NCI-H82 (cell line): ENCODE measurements at places on chromosomes 7 and 10.

DNA sequence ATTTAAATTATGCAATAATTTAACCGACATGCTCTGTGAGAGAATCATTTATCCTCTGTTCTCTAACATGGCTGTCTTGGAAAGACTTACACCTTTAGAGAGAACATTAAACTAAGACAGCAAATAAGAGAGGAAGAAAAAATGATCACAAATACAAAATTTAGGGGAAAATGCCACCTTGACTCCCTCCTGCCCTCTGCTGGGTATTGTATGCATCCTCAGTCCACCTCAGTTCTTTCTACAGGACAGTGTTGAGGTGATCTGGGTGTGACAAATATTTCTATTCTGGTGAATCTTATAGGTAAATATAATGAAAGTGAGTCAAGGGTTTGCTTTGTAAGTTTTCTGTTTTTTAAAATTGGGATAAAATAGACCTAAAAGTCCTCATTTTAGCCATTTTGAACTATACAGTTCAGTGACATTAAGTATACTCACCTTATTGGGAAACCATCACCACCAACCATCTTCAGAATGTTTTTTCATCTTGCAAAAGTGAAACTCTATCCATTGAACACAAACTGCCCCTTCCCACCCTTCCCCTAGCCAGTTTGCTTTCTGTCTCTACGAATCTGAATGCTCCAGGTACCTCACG, 61.5 kb upstream of the ELMO1 start:
- peak; percentile 50 for DNase-seq

GRCh38 chr7:37977243-37977642, 56.8 kb downstream of the EPDR1 start:
- DNase-seq = no peak

- DNase-seq = peak; percentile 98
Observed at GRCh38 chr7:1226186-1226901, 6.3 kb upstream of the UNCX start.

DNA sequence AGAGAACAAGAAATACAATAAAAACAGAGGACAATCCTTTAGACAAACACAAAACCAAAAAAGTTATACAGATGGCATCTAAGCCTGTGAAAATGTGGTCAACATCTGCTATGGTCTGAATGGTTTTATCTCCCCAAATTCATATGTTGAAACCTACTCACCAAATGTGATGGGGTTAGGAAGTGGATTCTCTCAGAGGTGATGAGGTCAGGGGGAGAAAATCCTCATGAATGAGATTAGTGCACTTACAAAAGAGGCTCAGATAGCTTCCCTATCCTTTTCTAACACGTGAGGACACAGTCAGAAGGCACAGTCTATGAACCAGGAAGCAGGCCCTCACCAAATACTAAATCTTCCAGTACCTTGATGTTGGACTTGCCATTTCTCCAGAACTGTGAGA, 147.8 kb upstream of the GPR22 start:
- DNase-seq = peak; percentile 90

DNA sequence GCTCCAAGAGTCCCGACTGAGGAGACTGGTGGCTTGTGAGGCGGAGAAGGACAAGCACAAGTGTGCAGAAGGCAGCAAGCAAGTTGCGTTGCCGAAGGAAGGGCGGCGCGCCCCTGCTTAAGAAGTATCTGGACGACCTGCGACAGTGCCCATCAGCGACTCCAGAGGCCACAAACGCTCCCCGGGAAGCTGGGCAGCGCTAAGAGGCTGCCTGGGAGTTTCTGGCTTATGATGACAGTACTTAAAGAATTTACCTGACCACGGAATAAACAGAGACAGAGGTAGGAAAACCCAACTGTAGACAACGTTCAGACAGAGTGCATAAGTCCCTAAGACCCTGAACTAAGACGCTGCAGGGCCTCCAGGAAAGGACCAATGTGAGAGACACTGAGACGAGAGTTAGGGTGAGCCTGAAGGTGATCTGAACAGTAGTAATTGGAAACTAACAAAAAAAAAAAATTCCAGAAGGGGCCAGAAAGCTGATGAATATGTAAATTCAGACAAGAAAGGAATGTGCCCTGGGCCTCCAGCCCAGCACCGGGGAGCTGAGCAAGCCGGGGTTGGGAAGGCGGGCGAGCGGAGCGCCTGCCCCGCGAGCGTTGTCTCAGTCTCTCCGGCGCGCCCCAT, 1.0 kb downstream of the OSBPL3 start:
- peak; percentile 32 for DNase-seq

DNA sequence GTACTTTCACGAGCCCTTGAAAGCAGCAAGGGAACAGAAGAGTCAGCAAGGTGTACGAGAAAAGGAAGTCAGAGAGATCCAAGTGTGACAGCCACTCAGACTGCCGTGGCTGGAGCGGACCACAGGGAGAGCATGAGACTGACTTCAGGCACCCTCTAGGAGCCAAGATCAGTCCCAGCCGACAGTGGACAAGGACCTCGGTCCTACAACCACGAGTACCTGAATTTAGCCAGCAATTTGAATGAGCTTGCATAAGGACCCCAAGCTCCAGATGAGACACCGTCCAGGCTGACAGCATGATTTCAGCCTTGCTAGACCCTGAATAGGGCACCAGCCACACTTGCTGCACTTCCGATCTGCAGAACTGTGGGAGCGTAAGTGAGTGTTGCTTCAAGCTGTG, 13.7 kb upstream of the EBF3 start:
- DNase-seq = no peak

GRCh38 chr10:35219292-35219691, 92.6 kb downstream of the CREM start:
- DNase-seq = peak; percentile 33

- no peak for DNase-seq
Observed at GRCh38 chr7:91875851-91876250, 4.7 kb downstream of the MTERF1 start.

DNA sequence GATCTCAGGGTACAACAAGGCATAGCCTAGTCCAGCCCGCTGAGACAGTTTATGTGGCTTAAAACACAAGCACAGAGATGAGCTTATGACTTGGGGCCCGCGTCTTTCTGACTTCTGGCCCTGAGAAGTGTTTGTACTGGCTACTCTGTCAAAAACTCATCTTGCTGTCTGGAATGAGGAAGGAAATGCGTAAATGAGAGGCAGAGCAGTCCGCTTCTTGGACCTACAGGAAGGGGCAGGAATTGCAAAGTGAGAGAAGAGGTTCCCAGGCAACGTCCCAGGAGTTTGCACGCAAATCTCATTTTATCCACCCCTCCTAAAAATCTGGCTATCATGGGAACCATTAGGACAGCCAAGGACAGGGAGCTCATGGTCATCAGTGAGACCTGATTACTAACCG, 5.5 kb downstream of the ANXA11 start:
- no peak for DNase-seq

- DNase-seq = no peak
Observed at GRCh38 chr10:34102893-34103506, 712.1 kb downstream of the PARD3 start.

DNA sequence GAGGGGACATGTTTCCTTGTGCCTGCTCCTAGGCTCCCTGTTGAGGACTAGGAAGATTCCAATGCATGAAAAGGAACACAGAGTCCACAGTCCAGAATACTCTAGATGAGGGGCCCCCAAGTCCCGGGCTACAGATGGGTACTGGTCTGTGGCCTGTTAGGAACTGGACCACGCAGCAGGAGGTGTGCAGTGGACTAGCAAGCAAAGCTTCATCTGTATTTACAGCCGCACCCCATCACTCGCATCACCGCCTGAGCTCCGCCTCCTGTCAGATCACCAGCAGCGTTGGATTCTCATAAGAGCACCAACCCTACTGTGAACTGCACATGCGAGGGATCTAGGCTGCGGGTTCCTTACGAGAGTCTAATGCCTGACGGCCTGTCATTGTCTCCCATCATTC, 233.0 kb upstream of the MKLN1 start:
- DNase-seq = no peak

DNA sequence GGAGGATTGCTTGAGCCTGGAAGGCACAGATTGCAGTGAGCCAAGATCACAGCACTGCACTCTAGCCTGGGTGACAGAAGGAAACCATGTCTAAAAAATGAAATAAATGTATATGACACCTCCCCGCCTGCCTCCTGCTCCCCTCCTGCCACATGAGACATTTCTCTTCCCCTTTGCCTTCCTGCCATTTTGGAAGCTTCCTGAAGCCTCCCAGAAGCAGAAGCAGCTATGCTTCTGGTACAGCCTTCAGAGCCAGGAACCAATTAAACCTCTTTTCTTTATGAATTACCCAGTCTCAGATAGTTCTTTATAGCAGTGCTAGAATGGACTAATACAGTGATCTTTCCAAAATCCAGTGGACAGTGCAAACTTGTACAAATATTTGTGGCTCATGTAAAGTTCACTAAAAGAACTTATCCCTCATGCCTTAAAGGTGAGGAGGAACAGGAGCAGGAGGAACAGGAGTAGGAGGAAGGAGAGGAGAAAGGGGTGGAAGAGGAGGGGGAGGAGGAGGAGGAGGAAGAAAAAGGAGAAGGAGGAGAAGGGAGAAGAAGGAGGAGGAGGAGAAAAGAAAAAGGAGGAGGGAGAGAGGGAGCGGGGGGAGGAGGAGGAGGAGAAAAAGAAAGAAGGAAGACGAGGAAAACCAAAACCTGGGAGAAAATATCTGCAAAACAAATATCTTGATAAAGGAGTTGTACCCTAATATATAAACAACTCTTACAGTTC, 2.8 kb upstream of the ABI1 start:
- DNase-seq = no peak

DNA sequence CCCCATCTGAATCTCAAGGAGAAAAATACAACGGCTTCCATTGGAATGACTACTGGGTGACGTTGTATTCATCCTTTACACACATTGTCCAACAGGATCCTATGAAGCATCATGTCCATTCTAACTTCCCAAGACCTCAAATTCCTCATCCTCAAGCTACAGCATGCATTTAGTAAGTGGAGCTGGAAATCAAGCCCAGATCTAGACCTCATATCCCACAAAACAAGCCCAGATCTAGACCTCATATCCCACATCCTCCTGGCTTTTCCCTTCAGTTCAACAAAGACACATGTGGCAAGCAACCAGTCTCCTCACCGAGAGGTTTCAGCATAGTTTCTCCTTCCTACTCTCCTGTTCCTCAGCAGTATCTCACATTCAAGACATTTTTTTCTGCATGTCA, 12.2 kb downstream of the IGF2BP3 start:
- DNase-seq = no peak

DNA sequence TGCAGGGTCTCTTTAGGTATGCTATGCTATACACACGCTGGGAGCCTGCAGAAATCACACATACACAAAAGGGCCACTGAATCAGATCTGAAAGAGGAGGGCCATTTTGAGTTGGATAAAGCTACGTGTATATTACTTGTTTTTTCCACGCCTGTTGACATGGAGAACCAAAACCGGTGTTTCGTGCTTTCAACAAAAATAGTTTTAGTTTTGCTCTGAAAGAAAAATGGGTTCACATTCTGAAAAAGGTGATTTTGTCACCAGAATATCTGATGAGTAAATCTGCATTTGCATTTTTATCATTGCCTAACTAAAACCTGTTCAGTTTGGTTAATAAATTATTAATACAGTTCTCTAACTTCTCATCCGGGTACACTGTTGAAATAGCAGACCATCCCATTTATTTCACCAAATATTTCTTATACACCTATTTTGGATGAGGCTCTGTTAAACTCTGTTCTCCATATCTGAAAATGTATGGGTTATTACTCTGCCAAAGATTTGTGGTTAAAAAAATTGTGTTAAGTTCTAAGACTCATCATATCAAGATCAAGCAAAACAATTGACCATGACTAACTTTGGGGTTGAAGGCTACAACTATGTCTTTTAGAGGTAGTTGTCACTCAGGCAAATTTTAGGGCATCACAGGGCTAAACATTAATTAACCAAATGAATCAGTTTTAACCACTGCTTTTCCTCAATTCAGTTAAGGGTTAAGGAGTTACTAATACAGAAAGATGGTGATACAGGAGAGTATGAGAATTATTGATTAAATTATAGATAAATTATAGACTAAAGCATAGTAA, 101.2 kb upstream of the RPA3 start:
- no peak for DNase-seq

GRCh38 chr10:79242620-79243152, 104.6 kb upstream of the PPIF start:
- peak; percentile 61 for DNase-seq

DNA sequence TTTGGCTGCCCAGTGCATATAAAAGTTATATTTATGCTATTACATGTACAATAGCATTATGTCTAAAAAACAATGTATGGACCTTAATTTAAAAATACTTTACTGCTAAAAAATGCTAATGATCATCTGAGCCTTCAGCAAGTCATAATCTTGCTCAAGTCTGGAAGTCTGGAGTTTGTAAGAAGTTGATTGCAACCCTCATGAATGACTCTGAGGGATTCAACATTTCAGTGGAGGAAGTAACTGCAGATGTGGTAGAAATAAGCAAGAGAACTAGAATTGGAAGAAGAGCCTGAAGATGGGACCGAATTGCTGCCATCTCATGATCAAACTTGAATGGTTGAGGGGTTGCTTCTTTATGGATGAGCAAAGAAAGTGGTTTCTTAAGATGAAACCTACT, 13.0 kb upstream of the ADAMTS14 start:
- no peak for DNase-seq

DNA sequence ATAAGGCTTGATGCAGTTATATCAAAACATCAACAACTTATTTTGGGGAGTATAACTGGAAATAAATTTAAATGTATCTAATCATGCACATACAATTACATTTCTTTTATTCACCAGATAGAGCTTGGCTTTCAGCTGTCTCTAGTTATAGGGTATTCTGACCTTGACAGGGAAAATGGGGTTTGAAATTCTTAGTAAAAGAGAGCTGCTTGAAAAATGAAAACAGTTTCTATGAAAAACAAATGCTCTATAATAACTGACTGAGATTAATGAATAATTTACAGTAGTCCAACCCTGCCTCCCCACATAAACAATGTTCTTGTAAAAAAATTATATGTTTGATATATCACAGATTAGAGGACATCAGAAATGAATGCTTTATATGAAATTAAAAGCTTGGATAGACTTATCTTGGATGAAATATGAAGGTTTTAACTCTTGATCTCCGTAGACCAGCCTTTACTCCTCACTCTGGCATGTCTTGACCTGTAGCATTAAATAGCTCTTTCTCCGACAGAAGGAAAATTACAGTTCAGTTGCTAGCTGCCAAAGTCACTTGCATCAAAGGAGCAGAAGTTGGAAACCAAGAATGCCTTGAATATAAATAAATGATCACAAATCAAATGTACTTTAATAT, 32.1 kb downstream of the VWC2 start:
- DNase-seq = no peak

GRCh38 chr7:117673839-117674238, 194.0 kb downstream of the CFTR start:
- peak; percentile 22 for DNase-seq

DNA sequence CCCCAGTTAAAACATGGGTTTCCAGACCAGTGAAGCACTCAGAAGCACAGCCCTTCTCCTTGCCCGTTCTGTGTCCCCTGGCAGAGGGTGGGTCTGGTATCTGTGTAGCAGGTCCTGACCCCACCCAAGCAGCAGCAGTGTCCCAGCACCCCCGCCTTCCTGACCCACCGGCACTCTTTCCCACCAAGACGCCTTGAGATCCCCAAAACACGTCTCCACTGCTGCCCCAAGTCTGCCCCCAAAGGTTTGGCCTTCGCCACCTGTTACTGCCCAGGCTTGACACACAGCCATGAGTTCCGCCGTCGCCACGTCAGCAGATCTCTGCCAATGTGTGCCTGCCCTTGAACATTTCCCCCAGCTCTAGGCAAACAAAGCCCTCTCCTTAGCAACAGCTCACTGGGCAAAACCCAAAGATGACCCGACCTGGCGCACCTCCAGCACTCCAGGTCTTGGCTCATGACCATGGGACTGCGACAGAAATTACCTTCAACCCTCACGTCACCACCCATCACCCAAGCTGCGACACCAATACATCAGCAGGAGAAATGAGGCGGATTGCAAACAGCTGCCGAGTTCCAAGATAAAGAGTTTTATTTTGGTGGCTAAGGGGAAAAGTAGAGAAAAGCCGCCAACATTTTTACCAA, 75.6 kb downstream of the CTBP2 start:
- peak; percentile 73 for DNase-seq
